ENCODE measurements at places on chromosomes 16 and 17. TPM values are rescaled to one million over a fixed set of nuclear protein-coding genes. Genes with fewer than 3 reads are reported as not detected.

The JPT1 gene
- total RNA-seq = 27.9 TPM

The KIF18B gene
- total RNA-seq = 2.8 TPM

The SPAG9 gene
- total RNA-seq = 164 TPM

The POLR3E gene
- 23.6 TPM for total RNA-seq

The TVP23B gene
- 38.3 TPM for total RNA-seq
